Stimulated activated CD8-positive, alpha-beta memory T cell treated with anti-CD3 and anti-CD28 coated beads, Interleukin-12 subunit alpha, Interleukin-12 subunit beta, amount 100 ng/mL, for 4 hours (primary cell): ENCODE measurements at places on chromosomes 2 and 18.
A peak's percentile ranks its signal among the peaks of the same experiment; 100 is the strongest.

DNA sequence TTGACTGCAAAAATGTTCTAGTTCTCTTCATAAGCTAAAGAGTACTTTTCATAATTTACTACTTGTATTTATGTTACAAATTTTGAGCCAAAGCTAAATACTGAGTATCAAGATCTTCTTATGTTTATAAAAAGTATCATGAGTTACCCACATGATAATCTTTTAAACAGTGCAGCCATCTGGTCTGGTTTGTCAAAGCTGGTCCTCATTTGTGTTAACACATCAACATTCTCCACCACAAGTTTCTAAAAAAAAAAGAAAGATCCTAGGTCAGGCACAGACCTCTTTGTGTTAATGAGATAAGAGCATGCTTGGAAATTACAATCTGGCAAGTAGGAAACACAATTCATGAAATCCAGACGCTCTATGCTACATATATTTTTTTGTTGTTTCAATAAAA, 75.5 kb upstream of the FRZB start:
- no peak for DNase-seq

GRCh38 chr2:96860065-96861029, 2.5 kb upstream of the ANKRD39 start:
- DNase-seq: no peak

DNA sequence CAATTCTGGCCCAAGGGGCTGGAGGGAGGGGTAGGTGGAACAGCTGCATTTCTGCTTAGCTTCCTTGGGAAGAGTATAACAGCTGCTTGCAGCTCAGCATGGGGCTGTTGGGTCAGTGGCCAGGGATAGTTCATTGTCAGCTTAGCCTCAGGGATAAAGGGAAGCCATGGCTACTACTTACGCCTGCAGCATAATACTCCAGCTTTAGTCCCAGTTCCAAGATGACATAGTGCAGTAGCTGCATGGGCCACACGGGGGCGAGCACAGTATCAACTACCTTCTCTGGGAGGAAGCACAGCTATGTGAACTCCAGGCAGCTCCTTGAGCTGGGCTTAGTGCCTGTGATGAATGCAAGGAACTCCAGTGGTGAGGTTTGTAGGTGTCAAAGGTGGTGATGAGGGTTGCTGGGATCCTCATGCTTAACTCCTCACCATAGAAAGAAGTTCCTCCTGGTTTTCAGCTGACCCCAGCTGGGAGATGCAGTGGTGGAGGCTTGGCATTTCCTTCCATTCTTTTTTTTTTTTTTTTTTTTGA, 35.4 kb upstream of the RHOB start:
- peak; percentile 25 for DNase-seq

DNA sequence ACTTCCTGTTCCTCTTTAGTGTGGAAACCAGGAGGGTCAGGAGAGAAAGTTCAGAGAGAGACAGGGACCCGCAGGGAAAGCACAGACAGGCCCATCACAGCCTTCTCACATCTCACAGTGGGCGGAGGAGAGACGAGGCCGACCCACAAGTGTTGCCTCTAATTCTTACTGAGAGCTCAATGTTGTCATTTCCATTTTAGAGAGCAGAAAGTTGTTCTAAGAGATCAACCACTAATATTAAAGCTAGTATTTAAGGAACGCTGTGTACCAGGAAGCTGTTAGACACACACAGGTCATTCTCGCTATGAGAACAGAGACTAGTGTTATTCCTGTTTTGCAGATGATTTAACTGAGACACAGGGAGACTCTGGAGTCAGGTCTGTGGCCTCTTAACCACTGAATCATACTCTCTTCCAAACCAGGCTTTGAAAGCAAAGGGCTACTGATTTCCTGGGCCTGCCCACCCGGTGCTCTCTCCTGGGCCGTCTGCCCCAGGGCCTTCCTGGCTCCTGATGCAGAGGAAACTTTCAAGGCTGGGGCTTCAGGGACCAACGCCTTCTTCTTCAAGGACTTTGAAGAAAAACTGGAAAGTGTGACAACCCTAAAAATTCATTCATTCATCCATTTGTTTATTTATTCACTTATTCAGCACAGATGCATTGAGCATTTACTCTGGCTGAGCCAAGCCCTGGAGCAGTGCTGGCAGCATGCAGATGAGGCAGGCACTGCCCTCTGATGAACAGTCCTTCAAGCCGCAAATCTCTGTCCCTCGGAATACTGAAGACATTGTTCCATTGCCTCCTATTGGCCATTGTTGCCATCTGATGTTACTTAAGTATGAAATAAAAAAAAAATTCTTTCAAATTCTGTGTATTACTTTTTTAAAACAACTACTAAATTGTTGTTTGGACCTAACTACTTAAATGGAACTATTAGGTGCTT, 37.2 kb upstream of the BIN1 start:
- no peak for DNase-seq

DNA sequence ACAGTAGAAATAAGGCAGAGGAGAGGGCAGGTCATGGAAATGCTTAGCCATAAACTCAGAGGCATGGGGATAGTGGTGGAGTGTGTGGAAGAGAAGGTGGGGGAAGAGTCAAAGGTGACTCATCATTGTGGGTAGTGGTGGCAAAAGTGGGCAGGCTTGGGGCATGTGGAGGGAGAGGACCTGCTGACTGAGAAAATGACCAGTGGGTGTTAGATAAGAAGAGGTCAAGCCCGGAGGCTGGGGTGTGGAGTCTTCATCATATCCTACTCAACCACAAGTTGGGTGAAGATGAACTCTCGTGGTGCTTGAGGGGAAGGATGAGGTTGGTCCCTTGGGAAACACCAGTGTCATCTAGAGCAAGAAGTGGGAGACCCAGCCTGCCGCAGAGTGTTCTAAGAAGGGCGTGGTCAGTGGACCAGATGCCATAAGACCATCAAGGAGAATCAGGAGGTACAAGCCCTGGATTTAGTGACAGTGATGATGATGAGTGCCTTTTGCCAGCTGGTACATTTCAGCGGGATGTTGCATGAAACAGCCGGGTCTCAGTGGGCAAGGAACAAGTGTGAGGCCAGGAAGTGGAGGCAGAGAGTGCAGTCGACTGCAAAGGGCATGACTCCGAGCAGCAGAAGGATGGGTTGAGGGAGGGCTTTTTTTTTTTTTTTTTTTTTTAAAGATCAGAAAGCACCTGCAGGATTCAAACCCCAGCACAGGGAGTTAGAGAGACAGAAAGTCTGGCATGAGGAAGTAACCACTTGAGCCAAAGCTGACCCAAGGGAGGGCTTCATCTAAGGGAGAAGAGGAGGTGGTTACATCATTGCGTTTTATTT, 122.6 kb upstream of the SPRED2 start:
- DNase-seq: no peak

DNA sequence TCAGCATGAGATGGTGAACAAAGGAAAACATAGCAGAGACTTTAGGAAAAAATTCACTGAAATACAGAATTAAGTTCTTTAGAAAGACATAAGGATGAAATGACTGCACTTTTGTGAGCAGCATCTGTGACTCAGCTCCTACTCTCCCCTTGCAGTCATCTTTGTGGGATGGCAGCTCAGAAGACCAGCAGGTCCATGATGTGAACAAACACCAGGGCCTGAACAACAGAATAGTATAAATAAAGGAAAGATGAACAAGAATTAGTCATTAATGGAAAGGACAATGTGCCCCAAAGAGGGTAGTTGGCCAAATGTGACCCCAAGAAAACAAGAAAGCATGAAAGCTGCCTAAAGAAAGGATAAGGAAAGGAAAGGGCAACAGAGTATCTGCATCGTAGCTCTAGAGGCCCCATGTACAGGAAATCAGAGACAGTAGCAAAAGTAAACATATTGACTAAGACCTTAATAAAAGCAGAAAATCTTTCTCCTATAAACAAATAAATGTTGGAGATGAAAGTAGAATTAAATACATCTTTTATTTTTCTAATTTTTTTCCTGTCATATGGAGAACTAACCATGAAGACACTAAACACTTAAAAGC, 318.0 kb downstream of the ZEB2 start:
- no peak for DNase-seq

- no peak for DNase-seq
Observed at GRCh38 chr2:10914272-10914693, 2.5 kb downstream of the KCNF1 start.

GRCh38 chr2:195659982-195660890, 3.2 kb downstream of the SLC39A10 start:
- peak; percentile 32 for DNase-seq

DNA sequence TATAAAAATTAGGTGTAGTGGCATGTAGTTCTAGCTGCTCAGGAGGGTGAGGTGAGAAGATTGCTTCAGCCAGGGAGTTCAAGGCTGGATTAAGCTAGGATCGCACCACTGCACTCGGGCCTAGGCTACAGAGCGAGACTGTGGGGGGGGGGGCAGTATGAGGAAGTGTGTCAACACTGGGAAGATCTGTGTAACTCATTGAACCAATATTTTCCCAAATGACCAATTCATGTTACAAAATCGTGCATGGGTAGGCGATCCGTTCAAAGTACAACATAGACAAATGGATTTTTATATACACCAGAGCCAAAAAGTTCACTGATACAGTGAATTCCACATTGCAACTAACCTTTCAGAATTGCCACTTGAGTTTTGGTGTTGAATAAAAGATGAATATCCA, 8.1 kb downstream of the SMAD4 start:
- no peak for DNase-seq

DNA sequence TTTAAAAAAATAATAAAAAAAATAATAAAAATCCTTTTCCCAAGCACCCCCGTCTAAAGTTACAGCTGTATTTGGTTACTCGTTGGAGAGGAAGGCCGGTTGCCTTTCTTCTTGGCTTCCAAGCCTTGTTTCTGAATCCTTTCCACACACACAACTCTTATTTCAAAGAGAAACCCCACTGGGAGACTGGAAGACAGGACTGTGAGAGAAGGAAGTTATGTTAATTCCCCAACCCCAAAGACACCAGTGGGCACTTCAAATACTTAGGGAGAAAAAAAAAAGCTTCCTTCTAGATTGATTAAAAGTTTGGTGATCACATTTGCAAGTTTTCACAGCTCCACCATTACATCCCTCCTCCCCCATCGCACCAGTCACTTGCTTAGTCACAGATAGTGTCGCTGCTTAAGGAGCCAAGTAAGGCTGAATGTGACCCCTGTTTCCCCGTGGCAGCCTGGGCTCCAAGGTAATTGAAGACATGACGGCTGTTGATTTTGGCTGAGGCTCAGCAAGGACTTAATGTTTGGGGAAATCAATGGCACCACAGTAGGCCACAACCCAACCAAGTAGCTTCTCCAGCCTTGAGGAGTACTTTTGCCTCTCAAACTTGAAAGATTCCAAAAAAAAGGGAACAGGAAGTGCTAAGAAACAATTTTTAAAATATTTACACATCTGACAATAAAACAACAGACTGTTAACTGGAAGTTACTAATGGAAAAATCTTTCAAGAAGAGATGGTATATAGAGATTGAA, 40.8 kb upstream of the FRZB start:
- DNase-seq: no peak

- no peak for DNase-seq
Observed at GRCh38 chr2:226703514-226703913, 96.1 kb downstream of the IRS1 start.

DNA sequence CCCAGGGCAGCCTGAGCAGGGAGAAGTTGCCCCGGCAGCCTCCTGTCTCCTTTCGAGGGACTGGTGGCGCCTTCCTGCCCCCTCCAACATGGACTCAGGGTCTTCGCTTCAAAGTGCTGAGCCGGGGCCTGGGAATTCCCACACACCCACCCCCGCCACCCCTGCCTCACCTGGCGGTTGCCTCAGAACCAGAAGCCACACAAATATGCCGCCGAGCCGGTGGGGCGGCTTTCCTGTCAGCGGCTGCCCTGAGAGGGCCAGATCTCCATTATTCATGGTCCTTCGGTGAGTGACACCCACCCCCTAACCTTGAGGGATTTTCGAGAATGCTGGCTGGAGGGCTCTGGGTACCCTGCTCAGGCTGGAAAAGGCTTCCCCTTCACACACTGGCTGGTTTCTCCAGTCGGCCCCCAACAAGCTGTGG, 71.7 kb downstream of the SMAD7 start:
- no peak for DNase-seq

DNA sequence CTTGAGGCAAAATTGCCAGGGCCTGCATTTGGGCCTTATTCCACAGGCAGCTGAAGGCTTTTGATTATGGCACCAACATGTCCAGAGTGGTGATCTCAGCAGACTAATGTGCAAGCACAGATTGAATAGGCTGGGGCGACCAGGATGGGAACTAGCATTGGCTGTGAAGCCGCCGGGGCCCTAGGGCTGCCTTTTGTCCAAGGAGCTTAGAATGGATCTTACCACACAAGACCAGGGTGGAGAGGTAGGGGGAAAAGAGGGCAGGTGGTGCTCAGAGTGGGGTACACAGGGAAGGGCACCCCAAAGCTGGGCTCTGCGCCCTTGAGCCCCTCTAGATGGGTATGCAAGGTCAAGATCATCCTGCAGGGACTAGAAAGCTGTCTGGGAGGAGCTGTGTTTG, 23.1 kb downstream of the PSD4 start:
- DNase-seq: no peak

- no peak for DNase-seq
Observed at GRCh38 chr2:225171350-225171749, 129.1 kb upstream of the DOCK10 start.

- no peak for DNase-seq
Observed at GRCh38 chr2:119579424-119580295, 35.4 kb downstream of the CFAP221 start.

- DNase-seq: no peak
Observed at GRCh38 chr2:224626735-224627134, 41.6 kb upstream of the CUL3 start.

- no peak for DNase-seq
Observed at GRCh38 chr2:203711399-203711798, 5.0 kb downstream of the CD28 start.

- no peak for DNase-seq
Observed at GRCh38 chr18:46497129-46497528, 159.9 kb downstream of the LOXHD1 start.

- DNase-seq: no peak
Observed at GRCh38 chr2:128414351-128414750, 95.7 kb upstream of the HS6ST1 start.

- no peak for DNase-seq
Observed at GRCh38 chr18:24669015-24669414, 208.6 kb downstream of the HRH4 start.

DNA sequence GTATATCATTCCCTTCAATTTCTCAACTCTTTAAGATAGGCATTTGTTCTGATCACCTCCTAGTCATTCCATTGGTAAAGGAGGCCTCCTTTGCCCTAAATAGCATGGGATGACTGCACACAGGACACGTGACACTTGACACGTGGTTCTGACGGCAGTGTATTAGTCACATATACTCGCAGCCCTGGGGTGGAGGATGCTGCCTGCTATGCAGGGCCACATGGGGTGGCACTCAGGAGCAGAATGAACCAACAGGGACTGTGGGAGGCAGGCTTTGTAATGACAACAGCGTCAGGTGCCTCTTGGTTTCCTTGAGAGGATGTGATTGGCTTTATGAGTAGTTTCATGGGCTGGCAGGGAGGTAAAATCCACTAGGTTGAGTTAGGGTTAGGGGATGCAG, 9.3 kb upstream of the KCNS3 start:
- DNase-seq: no peak
